Central memory CD8-positive, alpha-beta T cell (primary cell): ENCODE measurements at places on chromosomes 6 and 20.

DNA sequence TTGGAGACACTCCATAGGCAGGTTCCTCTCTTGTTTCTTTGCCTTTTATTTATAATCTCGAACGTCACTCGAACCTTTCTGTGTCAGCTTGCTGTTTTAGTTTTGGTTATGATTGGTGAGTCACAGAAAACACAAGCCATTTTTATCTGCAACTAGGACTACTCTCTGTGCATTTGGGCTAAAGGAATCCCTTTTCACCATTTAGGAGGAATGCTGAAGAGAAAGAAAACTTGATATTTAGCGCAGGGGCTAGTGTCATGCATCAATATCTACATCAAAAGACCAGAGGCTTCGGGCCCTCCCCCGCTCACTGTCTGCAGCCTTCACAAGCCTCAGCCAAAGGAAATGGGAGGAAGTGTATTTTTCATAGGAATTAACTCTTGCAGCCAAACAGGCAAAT, 507.8 kb upstream of the CITED2 start:
- DNase-seq, result no peak

DNA sequence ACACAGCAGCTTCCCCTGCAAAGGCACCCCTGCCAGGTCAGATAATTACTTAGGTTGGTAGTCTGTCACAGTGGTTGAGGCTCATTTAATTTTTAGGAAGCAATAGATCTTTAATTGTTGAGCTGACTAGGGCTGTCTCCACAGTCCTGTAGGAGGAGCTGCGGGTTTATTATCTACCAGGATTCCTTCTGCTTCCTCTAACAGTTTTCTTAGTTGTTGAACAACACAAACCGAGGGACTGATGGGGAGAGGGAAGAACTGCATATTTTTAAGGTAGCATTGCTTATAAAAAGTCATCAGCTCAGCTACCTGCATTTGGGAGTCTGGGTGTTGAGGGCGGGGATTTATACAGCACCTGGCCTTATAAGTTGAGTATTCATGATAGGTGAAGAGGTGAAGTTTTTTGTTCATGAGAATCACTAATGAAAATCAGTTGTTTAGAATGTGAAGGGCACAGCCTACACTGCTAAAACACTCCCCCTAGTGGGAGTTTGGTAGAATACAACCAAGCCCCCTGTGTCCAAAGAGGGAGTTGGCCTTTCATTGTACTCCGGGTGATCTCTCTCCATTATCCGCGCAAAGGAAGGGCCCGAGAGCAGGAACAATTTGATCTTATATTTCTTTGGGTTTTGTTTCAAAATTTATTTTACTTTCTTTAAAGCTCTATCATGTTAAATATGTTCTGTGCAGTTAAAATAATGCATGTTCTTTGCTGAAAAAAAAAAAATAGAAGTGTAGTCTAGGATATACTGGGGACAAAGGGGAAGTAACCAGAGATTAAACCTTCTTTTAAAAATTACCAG, 69.6 kb downstream of the SSR1 start:
- DNase-seq, result peak; percentile 31

DNA sequence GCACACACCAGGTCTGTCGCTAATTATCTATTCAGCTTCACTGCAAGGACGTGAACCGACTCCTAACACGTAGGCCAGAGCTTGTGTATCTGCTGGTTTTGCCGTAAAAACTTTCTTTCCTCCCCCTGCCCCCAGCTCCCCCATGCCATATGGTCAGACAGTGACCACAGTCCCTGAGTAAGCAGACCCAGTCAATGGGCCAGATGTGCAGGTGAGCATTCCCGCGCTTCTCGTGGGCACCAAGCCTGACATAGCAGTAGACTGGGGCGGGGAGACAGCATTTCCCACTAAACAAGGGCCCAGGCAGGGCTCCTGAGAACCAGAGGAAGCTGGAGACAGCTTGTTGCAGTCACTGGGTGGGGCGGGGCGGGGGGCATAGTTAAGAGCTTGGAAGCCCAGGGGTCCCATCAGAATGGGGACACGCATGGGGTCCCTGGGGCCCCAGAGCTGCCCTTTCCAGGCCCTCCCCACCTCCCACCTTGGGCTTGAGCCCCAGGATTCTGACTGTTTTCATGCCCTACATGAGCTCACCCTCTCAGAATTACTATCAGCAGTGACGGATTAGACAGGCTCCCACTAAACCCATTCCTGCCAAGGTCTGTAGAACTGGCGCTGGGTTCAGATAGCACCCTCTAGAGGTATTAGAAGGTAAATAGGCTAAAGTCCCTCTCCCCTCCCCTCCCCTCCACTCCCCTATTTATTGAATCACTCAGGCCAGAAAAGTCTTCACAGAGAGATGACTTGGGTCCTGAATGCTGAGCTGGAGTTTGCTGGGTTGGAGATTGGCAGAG, 51.8 kb downstream of the CDH26 start:
- no peak for DNase-seq

- DNase-seq, result no peak
Observed at GRCh38 chr20:25525867-25526266, 59.5 kb downstream of the NINL start.

DNA sequence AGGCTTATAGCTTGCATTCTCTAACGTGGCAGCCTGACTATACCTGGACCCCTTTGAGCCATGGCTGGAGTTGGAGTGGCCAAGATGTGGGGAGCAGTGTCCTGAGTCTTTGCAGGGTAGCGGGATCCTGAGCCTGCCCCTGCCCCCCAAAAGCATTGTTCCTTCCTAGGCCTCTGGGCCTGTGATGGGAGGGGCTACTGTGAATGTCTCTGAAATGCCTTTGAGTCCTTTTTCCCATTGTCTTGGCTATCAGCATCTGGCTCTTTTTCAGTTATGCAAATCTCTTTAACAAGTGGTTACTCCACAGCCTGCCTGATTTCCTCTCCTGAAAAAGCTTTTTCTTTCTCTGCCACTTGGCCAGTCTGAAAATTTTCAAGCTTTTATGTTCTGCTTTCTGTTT, 17.0 kb upstream of the PRL start:
- DNase-seq, result no peak

- no peak for DNase-seq
Observed at GRCh38 chr6:130740308-130740707, 86.9 kb upstream of the SMLR1 start.
